ENCODE measurements at places on chromosomes 7 and 10.

DNA sequence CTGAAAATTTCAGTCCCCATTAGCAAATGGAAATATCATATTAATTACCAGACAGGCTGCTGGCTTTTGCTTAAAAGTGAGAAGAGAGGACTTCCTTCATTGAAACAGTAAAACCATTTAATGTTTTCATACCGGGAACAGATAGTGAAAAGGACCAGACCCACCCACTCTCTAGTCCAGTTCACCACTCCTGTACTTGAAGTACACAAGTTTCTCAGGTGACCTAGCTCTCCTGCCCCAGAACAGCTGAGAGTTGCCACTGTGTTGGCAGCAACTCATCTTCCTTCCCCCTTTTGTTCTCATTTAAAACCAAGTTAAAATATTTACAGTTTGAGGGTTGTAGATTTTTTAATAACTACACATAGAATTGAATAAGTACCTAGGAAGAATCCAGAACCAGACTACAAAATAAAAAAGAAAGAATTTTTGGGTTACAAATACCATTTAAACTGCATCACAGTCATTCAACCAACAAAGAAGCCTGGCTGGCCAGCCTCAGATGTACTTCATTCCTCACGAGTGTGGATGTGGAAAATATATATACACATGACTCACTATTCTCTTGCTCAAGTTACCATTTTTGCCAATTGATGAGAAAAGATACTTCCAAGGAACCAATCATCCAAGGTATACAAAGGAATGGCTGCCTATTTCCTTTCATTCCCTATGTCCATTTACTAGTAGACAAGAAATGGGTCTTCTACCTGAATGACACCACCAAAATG lies 68.1 kb downstream of the VPS41 start:
- DNase-seq = no peak
- no peaks in the 10 kb centered on the region for H3K4me1 ChIP-seq
- no peaks in the 10 kb centered on the region for H3K27me3 ChIP-seq
- H3K36me3 ChIP-seq = no peaks in the 10 kb centered on the region

DNA sequence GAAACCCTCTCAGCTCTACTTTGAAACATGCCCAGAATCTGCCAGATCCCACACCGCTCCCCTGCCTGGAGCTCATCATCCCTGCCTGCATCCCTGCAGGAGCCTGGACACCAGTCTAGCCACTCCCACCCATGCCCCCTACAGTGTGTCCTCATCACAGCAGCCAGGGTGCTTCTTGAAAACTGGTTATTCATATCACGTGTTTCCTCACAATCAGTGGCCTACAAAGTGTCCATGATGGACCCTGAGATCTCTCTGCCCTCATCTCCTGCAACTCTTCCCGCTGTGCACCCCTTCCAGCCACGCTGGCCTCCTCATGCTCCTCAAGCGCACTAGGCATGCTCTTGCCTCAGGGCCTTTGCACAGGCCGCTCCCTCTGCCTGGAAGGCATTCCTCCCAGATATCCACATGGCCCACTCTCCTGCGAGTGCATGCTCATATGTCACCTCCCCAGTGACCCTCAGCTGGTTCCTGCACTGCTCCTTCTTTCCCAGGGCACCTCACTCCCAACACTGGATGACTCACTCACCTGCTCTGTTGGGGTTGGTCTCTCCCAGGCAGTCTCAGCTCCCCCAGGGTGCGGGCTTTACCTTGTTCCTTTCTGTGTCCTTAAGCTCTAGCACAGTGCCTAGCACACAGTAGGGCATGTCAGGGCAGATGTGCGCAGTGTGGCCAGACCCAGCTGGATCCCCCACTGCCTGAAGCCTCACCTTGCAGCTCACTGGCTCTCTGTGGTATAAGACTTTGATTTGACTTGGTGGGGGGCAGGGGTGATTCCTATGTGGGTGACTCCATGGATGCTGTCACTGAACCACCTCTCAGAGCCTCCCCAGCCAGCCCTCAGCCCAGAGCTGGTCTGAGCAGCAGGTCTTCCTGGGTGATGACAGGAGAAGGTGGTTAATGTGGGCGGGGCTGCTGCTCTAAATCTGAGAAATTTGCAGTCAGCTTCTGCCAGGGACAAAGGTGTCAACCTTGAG lies 37.3 kb downstream of the CDH23 start:
- no peaks in the 10 kb centered on the region for H3K27me3 ChIP-seq
- no peaks in the 10 kb centered on the region for H3K36me3 ChIP-seq
- H3K27ac ChIP-seq = no peak overlapping the region
- DNase-seq = peak; percentile 34
- H3K4me3 ChIP-seq = no peak overlapping the region
- no peaks in the 10 kb centered on the region for H3K4me1 ChIP-seq

DNA sequence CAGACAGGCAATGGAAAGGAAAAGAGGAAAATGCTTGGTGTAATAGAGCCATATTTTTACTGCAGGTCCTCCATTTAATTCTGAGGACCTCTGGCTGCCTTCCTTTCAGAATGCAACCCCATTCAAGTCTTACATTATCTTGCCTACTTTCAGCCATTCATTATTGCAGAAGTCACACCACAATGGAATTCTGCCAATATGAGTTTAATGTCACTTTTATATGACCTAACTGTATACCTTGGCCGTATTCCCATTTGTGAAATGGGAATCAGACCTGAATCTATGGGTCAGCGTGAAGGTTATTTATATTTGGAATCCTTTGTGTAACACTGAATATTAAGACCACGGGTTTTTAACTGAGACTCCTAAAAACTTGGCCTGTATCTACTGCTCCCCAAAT lies 241.7 kb upstream of the AOAH start:
- H3K4me1 ChIP-seq = no peaks in the 10 kb centered on the region
- DNase-seq = no peak
- no peaks in the 10 kb centered on the region for H3K36me3 ChIP-seq
- no peak overlapping the region for H3K4me3 ChIP-seq
- H3K27me3 ChIP-seq = no peaks in the 10 kb centered on the region

DNA sequence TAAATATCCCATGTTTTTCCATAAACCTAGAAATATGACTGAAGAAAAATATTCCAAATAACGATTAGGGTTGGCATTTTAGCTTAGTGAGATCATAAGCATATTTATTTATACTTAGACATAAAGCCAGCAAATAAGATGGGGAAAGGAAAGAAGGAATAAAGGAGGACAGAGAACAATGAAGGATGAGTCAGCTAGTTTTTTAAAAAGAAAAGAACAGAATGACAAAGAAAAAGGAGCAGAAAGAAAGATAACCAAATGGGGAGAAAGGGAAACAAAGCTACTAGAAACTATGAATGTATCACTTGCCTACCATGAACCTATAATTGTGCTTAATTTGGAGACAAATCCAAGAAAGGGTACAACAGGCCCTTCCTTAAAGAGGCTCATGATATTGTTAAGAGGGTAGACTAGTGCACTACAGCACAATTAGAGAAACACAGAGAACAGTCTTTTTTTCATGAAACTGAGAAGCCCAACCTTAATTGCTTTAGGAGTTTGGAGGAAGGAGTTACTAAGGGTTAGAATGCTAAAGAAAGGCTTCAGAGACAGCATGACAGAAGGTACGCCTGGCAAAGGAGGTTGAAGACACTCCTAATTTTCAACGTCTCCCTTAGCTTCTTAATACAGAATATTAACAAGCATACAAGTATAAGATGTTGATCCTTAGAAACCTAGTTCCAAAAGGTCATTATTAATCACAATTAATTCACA lies 23.9 kb downstream of the HERPUD2 start:
- H3K4me1 ChIP-seq = no peaks in the 10 kb centered on the region
- DNase-seq = no peak
- H3K36me3 ChIP-seq = peaks cover 32% of the 10 kb centered on the region
- no peak overlapping the region for H3K27ac ChIP-seq

GRCh38 chr10:89664203-89664602 lies 19.2 kb upstream of the PANK1 start:
- DNase-seq = no peak
- H3K4me3 ChIP-seq = no peak overlapping the region
- no peaks in the 10 kb centered on the region for H3K36me3 ChIP-seq
- no peak overlapping the region for H3K27ac ChIP-seq

DNA sequence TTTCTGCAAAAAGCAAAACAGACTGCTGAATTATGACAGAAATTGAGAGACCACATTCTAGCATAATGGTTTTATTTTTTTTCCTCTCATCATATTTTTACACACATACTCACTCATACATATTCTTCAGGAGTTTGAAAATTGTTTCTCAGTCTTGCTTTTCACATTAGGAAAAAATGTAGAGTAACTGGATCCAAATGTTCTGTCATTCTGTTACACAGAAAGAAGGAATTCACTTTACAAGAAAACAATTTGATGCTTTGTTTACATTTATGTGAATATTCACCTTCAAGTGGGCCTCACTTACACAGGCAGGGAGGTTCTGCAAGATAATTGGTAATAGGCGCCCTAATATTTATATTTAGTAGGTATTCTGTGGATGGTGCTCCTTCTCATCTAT lies 82.0 kb downstream of the ARL4A start:
- H3K27me3 ChIP-seq = no peaks in the 10 kb centered on the region
- H3K36me3 ChIP-seq = no peaks in the 10 kb centered on the region
- no peak overlapping the region for H3K4me3 ChIP-seq
- peaks cover 22% of the 10 kb centered on the region for H3K4me1 ChIP-seq

- DNase-seq = no peak
- no peak overlapping the region for H3K4me3 ChIP-seq
- no peaks in the 10 kb centered on the region for H3K27me3 ChIP-seq
- no peaks in the 10 kb centered on the region for H3K4me1 ChIP-seq
- no peaks in the 10 kb centered on the region for H3K36me3 ChIP-seq
Measured at GRCh38 chr7:68691261-68692216, 906.7 kb upstream of the AUTS2 start.

GRCh38 chr10:62626817-62627216 lies 177.7 kb upstream of the ADO start:
- DNase-seq = no peak
- H3K36me3 ChIP-seq = no peaks in the 10 kb centered on the region
- no peaks in the 10 kb centered on the region for H3K4me1 ChIP-seq
- H3K27ac ChIP-seq = no peak overlapping the region
- no peak overlapping the region for H3K4me3 ChIP-seq
- no peaks in the 10 kb centered on the region for H3K27me3 ChIP-seq

DNA sequence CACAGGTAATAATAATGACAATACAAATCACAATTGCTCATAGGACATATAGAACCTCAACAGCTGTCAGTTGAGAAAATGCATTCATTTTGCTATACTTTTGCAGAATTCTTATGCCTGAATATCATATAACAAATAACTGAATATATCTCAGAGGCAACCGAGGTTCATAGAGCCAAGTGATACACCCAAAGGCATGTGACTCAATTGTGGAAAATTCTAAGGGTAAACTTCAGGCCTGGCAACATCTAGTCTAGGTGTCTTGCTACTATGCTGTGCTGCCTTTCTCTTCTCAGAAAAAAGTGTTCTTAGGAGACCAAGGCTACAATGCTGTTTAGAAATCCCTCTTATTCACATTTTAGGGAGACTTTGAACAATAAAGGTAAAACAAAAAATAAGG lies 270.7 kb downstream of the BAMBI start:
- no peak overlapping the region for H3K4me3 ChIP-seq
- peaks cover 7% of the 10 kb centered on the region for H3K4me1 ChIP-seq
- H3K27ac ChIP-seq = no peak overlapping the region
- H3K27me3 ChIP-seq = no peaks in the 10 kb centered on the region
- H3K36me3 ChIP-seq = no peaks in the 10 kb centered on the region
- no peak for DNase-seq

- H3K4me1 ChIP-seq = peaks cover 35% of the 10 kb centered on the region
- H3K36me3 ChIP-seq = peaks cover 6% of the 10 kb centered on the region
- no peak overlapping the region for H3K4me3 ChIP-seq
- no peak for DNase-seq
- no peaks in the 10 kb centered on the region for H3K27me3 ChIP-seq
- H3K27ac ChIP-seq = no peak overlapping the region
Measured at GRCh38 chr10:21531164-21531563, 2.9 kb upstream of the MLLT10 start.

- H3K4me3 ChIP-seq = no peak overlapping the region
- H3K27ac ChIP-seq = no peak overlapping the region
- H3K36me3 ChIP-seq = no peaks in the 10 kb centered on the region
- DNase-seq = no peak
- H3K27me3 ChIP-seq = no peaks in the 10 kb centered on the region
- no peaks in the 10 kb centered on the region for H3K4me1 ChIP-seq
Measured at GRCh38 chr10:44902941-44903545, 8.1 kb upstream of the TMEM72 start.

DNA sequence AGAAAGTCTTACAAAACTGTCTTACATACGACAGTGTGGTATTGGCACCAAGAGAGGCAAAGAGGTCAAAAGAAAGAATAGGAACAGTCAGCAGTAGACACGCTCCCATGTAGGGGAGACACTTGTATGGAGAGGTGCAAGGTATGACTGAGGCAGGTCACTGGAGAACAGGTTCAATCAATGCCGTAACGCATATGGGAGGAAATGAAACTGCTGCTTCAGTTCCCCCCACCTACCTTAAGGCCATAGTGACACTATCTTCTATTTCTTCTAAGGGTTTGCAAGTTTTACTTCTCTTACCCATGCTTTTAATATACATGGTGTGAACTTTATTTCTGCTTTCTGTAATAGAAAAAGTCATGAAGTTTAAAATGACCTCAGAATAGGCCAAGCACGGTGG lies 5.5 kb upstream of the PITRM1 start:
- H3K4me1 ChIP-seq = no peaks in the 10 kb centered on the region
- H3K27ac ChIP-seq = no peak overlapping the region
- H3K4me3 ChIP-seq = no peak overlapping the region
- H3K36me3 ChIP-seq = no peaks in the 10 kb centered on the region

DNA sequence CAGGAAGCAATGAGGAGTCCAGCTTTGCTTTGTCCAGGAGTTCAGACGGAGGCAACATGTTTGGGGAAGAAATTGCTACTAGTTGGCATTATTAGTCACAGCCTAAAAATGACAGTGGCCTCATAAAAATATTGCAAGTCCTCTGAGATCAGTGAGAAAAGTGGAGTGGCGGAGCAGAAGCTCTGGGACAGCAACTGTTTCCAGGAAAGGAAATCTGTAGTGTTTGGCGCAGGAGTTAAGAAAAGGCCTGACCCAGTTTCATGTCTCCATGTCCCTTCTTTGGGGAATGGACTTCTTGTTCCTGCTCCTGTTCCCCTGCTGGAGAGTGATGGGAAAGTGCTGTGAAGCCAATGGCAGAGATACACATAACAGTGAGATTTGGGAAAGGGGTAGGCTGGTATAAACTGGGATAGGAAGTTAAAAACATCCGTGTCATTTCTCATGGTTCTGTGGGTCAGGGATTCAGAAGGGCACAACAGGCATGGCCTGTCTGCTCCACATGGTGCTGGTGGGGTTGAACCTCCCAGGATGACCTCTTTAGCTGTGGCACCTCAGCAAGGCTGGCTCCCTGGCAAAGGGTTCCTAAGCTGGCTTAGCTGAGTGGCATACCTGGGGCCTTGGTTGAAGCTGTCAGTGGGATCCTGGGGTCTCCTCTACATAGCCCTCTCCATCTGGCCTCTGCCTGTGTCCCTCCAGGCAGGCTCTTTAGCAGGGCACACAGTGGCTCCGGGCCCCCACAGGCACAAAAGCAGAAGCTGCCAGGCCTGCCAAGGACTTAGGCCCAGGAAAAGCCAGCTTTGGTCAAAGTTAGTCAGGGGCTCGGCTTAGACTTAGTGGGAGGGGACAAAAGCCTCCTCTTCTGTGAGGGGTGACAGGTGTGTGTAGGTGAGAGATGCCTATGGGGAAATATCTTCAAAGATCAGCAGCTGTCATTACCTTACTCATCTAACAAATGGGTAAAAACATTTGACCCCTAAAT lies 77.7 kb downstream of the WDFY4 start:
- no peak overlapping the region for H3K27ac ChIP-seq
- no peaks in the 10 kb centered on the region for H3K4me1 ChIP-seq
- no peaks in the 10 kb centered on the region for H3K36me3 ChIP-seq
- no peak for DNase-seq
- peaks cover 13% of the 10 kb centered on the region for H3K27me3 ChIP-seq
- H3K4me3 ChIP-seq = no peak overlapping the region
